ENCODE measurements at places on chromosomes 3 and 15.

DNA sequence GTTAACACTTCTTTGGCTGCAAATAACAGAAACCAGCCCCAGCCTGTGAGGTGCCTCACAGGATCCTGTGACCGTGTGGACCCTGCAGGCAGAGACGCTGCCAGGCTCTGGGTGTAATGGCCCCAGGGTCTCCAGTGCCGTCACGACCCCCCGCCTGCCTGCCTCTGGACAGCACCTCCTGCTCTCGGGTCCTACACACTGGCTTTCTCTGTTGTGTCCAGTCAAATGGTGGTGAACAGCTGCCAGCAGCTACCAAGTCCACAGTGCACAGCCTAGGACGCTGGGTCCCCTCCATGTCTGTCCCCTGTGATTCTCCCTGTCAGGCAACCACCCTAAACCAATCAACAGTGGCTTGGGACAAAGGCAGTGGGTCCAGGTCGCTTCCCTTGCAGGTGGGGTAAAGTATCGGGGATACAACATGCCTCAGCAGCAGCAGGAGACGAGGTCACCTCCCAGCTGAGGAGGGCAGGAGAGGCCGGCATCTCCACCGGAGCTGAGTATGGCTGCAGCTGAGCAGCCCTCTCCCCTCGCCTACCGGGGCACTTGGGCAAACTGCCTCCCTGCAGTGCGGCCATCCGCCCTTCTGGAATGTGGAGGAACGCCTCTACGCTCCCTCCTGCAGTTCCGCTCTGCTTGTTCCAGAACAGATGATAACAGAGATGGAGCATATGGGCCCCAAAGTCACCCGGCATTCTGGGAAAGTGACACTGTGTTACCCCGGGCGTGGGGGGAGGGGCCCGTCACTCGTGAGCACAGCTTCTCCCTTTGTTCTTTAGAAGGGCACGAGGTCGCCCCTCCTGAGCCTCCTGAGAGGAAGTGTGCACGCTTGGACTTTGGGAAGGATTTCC is 21.1 kb upstream of the SKOR1 start:
- no peak for DNase-seq

DNA sequence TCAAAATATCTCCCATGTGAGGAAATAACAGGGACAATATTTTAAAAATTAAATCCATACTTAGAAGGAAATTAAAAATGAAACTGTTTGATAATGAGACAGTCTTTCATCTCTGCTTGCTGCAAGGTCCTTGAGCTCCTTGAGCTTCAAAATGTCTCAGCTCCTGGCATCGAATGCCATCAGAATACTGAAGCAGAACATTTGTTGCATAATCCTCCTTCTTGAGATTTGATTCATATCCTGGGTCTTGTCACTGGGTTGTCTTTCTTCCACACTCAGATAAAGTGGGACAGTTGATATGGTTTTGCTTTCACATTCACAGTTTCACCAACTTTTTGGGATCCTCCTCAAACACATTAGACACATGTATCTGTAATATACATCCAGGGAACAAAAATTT is 27.8 kb downstream of the COL8A1 start:
- DNase-seq, result no peak

DNA sequence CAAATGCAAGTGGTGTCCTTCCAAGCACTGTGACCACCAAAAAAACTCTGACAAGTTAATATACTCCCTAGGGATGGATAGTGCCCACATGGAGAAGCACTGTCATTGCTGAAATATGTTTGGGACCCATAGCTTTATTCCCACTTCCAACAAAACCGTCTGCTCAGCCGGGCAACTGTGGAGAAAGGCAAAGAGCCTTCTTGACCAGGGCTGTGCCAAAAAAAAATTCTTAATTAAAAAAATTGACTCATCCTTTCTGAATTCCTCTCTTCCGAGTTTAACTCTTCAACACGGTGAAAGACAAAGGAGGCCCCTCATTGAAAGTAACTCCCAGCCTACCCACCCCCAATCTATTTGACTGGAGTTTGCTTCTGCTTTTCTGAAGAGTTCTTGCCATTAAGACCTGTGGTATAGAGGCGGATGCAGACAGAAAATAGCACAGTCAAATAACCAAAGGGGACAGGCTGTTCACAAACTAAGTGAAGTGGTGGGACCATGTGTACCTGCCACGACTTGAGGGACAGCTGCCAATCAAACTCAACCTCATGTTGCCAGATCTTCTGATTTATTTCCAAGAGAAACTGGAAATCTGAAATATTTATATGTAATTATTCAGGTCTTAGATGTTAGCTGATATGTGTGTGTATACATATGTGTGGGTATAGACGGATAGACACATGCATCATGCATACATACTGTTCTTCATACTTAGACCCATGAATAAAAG is 135.4 kb upstream of the PFN2 start:
- no peak for DNase-seq

- no peak for DNase-seq
Observed at GRCh38 chr15:37107071-37107743, 6.9 kb upstream of the MEIS2 start.

- DNase-seq, result no peak
Observed at GRCh38 chr15:90994059-90994416, 297 bp downstream of the PRC1 start.

DNA sequence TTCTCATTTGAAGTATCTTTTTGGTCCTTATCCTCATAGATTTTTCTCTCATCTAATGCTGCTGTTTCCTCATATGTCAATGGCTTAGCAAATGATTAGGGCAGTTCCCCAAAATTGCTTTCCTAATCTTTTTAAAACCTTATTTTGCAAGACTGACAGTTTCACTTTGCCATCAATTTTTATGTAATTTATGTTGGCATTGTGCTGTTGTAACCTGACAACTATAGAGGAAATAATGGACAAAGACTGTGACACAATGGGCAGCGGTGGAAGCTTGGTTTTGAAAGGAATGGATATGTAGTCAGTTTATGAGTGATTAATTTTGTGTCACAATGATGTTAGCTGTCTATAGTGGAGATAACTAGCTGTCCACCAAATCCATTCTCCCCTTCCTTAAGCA is 10.6 kb upstream of the SH3BP5 start:
- no peak for DNase-seq

DNA sequence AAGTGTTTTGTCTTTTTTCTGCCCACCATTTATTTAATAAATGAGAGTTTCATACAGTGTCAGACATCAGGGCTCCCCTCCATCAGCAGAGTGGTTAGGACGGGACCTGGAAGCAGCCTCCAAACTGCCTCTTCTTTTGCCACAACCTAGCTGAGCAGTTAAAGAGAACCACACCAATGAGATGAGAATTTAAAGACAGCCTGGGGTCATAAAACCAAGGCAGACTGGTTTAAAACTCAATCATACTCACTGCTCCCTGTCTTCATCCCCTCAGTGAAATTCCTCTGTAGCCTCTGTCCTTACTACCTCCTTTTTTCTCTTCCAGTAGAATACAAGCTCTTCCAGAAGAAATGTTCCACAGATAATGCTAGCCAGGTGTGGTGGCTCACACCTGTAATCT is 78.7 kb downstream of the WWTR1 start:
- DNase-seq, result no peak

GRCh38 chr3:183579967-183580900 is 24.7 kb upstream of the KLHL6 start:
- no peak for DNase-seq

GRCh38 chr15:87200149-87200548 is 1056.4 kb downstream of the NTRK3 start:
- no peak for DNase-seq

DNA sequence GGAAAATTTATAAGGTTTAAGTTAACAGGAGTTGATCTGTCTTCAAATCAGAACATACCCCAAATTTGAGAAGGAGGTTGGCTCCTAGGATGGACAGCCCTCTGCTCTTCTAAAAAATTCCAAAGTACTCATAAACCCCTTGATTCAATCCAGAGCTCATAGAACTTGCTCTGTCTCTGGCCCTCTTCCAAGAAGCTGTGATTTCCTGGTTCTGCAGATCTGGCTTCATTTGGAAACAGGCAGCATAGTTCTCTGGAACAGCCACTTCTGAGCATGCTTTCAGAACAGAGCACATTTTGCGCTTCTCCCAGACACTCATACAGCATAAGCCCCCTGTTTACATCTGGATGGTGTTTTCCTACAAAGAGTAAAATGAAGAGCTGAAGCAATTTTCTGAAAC is 96.7 kb downstream of the KBTBD8 start:
- no peak for DNase-seq

- DNase-seq, result no peak
Observed at GRCh38 chr3:180612364-180612763, 10.4 kb downstream of the TTC14 start.

DNA sequence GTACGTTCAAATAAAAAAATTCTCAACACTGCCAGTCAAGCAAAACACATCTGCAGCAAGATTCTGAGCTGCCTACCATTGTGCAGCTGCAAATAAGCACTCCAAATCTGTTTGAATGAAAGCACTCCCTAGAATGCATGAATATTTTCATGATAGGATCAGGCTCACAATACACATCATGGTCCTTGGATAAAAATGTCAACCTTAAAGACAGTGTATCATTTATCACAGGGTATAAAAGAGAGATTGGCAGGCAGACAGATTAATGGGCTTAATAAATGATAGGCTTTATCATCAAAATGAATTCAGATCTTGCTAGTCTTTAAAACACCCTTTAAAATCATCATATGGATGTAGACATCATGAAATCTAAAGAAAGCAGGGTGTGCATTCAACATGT is 9.2 kb downstream of the RYR3 start:
- DNase-seq, result no peak

- no peak for DNase-seq
Observed at GRCh38 chr15:68566377-68566954, 12.3 kb upstream of the CORO2B start.

- no peak for DNase-seq
Observed at GRCh38 chr3:126671521-126671920, 16.6 kb upstream of the TXNRD3 start.

GRCh38 chr15:31977812-31978661 is 52.3 kb upstream of the CHRNA7 start:
- DNase-seq, result no peak

DNA sequence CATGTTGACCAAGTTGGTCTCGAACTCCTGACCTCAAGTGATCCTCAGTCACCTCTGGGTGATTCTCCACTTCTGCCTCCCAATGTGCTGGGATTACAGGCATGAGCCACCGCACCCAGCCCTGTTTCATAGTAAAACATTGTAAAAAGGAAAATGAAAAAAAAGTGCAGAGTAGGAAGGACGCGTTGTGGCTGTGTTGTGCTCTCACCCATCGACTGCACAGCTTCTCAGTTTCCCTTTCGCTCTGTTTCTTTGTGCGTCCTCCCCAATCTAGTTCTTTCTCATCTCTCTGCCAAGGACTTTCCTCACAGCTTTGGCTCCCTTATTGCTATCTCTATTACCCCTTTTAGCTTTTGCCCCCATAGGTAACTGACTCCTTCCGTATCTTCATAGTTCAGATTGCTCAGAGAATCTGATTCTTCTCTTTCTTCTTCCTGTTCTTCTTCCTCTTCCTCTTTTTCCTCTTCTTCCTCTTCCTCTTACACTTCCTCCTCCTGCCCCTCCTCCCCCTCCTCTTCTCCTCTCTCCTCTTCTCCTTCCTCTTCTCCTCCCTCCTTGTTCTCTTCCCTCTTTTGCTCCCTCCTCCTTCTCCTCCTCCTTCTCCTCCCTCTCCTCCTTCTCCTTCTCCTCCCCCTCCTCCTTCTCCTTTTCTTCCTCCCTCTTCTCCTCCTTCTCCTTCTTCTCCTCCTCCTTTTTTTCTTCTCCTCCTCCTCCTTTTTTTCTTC is 81.1 kb upstream of the VGLL4 start:
- DNase-seq, result no peak

DNA sequence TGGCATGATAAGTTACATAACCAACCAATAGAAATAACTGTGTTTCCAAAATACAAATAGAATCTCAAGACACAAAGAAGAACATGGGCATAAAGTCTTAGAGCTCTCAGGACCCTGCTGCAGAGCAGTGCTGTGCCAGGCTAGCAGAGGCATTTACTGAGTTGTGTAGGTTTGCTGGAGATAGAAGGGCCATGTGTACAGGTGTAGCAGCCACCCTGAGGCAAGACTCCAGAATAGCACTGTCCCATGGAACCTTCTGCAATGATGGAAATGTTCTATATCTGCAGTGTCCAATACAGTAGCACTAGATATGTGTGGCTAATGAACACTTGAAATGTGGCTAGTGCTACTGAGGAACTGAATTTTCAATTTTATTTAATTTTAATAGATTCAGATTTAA is 267.0 kb upstream of the UMPS start:
- no peak for DNase-seq

GRCh38 chr15:60804986-60805949 is 326.3 kb upstream of the ICE2 start:
- DNase-seq, result no peak

DNA sequence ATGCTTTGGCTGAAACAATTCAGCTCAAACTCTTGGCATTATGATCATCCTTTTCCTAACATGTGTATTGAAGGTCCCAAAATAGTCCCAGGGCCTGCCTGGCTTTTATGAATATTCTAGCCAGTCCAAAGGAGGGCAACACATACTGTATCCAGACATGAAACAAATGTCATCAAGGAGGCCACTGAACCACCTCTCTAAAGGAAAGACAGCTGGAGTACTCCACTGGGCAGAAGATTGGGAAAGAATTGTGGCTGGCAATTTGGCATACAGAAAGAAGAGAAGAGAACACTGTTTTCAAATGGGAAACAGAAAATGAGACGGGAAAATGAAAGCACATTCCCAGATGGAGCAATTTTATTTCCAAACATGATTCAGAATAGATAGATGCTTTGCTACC is 80.6 kb downstream of the NCEH1 start:
- DNase-seq, result no peak

DNA sequence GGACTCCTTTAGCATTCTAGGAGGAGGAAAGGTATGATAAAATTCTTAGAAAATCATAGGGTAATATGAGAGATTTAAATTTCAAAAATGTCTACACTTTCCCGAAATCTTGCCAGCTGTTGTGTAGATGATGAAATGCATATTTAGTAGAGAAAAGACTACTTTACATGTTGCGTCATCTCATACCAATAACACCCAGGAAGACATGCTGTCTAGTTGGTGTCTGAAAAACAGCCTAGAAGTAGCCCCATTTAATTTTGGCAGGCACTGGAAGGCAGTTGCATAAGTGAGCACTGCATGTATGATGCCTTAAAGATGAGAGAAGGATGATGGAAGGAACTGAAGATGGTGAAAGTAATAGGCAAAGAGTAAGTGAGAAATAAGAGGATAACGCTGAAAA is 310.5 kb upstream of the TPM1 start:
- DNase-seq, result no peak

DNA sequence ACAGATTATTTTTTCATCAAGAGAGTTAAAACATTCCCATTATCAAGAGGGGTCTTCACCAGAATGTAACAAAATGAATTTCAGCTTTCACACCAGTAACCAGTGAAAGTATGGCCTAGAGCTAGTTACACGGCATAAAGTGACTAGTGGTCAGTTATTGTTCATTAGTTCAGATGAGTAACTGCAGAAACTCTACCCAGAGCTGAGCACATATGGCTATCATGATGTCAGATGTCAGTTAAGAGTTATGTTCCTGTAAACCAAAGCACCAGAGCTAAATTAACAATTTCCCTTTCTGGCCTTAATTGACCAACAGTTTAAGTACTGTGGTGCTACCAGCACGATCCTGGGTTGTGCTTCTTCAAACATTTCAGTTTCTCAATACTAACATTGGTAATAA is 6.6 kb upstream of the MRPS25 start:
- DNase-seq, result no peak

Measured in stimulated activated CD8-positive, alpha-beta memory T cell treated with anti-CD3 and anti-CD28 coated beads, Interleukin-4, amount 100 ng/mL, for 4 hours (primary cell).